SJSA1 (cell line): ENCODE measurements at places on chromosomes 6 and 20. TPM values are rescaled to one million over a fixed set of nuclear protein-coding genes. Genes with fewer than 3 reads are reported as not detected.

Gene POU5F1
- not detected in 2 replicates for total RNA-seq

DNA sequence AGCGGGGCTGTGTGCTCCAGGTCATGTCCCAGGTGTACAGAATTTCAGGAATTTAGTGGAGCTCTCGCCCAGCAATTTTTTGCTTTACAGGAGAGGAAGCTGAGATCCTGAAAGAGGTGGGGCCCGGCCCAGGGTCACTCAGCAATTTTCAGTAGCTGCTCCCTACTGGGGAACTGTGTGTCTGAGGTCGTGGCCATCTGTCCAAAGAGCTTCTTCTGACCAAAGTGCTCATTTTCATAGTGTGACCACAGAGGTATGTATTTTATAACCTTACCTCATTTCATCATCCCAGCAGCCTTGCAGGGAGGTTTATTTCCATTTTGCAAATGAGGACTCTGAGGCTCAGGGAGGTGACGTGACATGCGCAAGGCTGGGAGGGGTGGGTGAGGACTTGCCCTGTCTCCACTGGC lies 46.3 kb downstream of the FAM209B start:
- no peaks in the 10 kb centered on the region for H3K4me1 ChIP-seq
- no peak overlapping the region for H3K4me3 ChIP-seq
- DNase-seq = no peak
- no peak overlapping the region for H3K27ac ChIP-seq
- H3K36me3 ChIP-seq = no peaks in the 10 kb centered on the region

Gene C6orf132
- total RNA-seq = not detected in 2 replicates

GRCh38 chr6:167833396-167833763 lies 6.7 kb downstream of the AFDN start:
- no peak overlapping the region for H3K4me3 ChIP-seq
- H3K27ac ChIP-seq = no peak overlapping the region
- H3K4me1 ChIP-seq = peaks cover 36% of the 10 kb centered on the region
- no peak for DNase-seq
- H3K36me3 ChIP-seq = no peaks in the 10 kb centered on the region

DNA sequence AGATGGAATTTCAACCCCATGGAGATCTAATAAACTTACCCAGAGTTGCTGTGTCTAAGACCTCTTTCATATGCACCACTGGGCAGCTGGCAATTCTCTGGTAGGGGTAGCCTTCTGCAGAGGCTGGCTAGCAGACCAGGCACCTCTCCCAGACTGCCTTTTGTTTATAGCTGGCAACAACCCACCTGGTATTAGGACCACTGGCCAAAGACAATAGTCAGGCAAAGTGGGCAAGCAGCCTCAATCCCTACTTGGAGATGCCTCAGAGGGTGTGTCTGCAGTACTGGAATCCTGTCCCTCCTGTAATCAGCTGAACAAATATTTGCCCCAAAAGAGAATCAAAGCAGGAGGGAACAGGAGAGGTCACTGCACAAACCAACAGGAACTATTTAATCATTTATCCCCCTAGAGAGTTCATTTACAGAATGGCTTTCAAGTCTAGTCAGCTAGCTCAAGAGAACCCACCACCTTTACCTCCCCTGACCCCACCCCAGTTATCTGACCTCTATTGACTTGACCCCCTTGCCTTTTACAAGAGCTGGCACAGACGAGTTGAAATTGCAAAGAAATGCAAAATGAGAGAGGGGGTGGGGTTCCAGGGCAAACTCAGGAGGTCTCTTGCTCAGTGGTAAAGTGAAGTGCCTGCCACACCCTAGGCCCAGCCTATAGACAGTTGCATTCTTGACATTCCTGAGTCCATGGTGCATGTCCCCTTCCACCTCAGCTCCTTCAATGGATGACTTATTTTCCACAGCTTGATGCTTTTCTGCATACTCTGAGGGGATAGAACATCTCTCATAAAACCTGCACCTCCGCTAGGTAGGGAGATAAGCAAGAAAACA lies 2.8 kb downstream of the BCL2L1 start:
- peak; percentile 88 for DNase-seq
- peak overlapping the region; percentile 91 for H3K27ac ChIP-seq
- no peaks in the 10 kb centered on the region for H3K27me3 ChIP-seq
- peak overlapping the region; percentile 76 for H3K4me3 ChIP-seq
- peaks cover 70% of the 10 kb centered on the region for H3K36me3 ChIP-seq

Gene PNLDC1
- total RNA-seq = not detected in 2 replicates

- no peak for DNase-seq
- H3K36me3 ChIP-seq = peaks cover 84% of the 10 kb centered on the region
- no peak overlapping the region for H3K27ac ChIP-seq
- no peaks in the 10 kb centered on the region for H3K27me3 ChIP-seq
- H3K4me1 ChIP-seq = no peaks in the 10 kb centered on the region
Measured at GRCh38 chr20:32231847-32232246, 24.2 kb downstream of the POFUT1 start.

Gene GTF2H4
- total RNA-seq = 13.4 and 17.7 TPM in 2 replicates

DNA sequence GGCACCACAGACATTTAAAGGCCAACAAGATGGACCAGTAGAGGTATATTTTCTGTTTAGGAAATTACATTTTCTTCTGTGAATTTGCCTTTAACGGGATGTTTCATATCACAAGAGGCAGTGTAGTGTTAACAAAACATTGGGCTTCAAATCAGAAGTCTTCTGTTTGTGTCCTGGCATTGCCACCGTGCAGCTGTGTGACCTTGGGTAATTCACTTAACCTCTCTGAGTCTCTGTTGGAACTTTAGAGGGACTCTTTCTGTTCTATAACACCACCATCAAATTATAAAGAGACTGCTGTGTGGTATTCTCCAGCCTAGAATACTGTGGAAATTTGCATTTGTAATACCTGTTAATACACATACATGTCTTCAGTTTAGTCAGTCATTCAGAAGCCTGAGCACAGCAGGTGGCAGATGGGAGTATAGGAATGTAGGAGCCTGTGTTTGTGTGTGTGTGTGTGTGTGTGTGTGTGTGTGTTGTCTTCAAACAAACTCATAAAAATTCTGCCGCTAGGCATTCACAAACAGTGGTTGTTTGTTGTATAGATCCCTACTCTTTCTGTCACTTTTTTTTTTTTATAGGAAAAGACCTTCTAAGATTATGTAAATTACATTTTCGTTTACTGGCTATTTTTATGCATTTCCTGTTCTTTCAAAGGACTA lies 22.6 kb downstream of the UST start:
- DNase-seq = no peak
- no peak overlapping the region for H3K4me3 ChIP-seq
- H3K27me3 ChIP-seq = 0 out of 2 replicates have a peak, but pooled peaks cover 2% of the 10 kb centered on the region
